ENCODE measurements at places on chromosomes 6 and 20. TPM values are rescaled to one million over a fixed set of nuclear protein-coding genes. Genes with fewer than 3 reads are reported as not detected.

Gene NDUFAF4
- 60.7 TPM for total RNA-seq

Gene TPD52L1
- total RNA-seq = 1.6 TPM

Gene HTR1E
- total RNA-seq = not detected

Gene FOXA2
- total RNA-seq = not detected

Gene BIRC7
- total RNA-seq = 0.51 TPM

DNA sequence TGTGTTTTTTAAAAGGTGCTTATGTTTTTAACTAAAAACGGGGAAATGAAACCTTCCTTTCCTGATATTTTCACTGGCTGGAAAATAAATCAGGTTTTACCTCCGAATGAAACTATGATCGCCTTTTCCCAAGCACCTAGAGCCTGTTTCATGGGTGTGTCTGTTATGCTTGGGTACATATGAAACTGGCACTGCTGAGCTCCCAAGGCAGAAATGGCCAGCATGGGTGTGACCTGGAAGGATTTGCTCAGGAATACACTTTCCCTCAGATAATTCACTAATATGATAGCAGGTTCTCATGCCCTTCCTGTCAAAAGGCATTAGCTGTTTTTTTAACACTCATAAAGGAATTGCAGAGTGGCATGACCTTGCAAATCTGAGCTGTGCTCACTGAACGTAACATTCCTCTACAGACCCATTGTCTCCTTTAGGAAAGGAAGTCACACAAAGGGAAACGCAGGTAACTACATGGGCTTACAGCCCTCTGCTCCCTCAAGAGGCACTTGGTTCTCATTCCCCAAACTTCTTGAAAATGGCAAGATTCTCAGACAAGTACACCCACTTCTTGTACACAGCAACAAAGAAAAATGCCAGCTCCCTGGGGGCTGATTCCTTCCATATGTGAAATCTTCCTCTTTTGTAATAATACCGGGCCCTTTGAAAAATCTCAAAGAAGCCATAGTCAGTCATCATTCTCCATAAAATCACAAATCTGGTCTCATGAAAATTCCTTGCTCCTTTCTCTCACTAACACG is 72.7 kb downstream of the METTL24 start:
- DNase-seq = no peak

DNA sequence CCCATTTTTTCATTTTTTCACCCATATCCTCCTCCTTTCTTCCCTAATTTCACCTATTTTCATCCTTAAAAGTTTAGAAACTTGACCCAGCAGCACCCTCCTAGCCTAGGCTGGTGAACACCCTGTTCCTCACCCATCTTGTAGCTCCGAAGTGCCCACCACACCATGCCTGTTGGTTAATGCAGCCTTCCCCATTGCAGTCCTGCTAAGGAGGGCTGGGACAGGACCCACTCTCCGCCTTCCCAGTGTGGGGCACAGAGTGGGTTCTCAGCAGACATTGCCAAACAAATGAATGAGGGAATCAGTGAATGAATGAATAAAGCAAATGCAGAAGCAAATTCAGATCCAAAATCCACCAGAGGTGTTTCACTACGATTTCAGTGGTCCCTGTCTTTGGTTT is 45.7 kb downstream of the CTCFL start:
- no peak for DNase-seq

DNA sequence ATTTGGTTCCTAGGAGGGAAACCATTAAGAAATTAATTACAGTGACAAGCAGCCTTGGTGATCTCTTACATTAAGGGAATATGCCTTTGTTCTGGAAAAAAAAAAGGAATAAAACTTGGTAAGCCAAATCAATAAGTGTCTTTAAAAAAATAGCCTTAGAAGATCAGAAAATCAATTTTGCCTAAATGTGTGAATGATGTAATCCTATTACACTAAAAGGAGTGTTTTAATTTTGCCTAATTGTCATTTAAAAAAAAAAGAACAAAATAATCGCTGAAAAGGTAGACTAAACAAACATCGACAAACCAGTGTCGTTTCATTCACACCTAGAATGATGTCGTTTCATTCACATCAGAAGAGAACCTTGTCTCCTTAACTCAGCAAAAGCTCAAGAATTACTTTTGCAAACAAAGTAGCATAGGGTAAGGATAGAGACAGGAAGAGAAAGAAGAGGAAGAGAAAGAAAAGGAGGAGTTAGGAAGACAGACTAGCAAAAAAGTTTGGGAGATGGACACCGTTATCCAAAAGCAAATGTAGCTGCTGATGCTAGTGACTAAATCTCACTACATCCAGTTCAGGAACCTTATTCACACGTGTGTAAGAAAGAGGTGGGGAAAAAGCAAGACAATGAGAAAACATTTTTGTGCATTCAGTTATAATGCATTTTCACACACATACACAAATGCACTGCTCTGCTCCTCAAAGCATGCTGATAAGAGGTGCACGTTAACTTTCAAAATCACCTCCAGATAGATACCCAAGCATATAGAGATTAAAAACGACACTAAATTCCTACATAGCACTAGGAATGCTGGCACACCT is 60.6 kb downstream of the HIVEP2 start:
- no peak for DNase-seq

DNA sequence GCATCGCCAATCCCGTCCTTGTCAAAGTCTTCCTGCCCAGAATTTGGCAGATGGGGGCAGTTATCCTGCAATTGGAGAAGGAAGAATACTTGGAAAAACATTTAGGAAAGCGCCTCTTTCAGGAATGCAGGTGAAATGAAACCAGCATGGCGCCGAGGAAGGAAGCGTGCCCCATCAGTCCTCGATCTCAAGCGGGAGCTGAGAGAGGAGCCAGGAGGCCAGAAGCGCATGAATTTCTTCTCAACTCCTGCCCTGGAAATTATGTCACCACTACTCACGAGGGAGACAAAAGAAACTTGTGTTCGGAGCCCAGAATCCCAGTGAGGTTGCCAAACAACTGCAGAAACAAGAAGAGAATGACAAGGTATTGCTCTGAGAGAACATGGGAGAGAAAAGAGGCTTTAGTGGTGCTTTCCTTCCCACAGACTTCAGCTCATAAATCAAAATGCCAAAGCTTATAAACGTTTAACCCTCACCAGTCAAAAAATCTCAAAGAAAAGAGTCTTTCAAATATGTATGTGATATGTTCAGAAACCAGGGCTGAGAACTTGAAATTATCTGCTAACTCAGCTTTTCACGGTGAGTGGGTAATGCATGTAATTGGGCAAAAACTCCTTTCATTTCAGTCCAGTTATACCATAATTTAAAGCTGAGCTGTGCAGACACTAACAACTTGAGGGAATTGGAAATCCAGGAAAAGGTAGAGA is 23.9 kb downstream of the THBS2 start:
- no peak for DNase-seq

GRCh38 chr6:139050770-139051313 is 22.3 kb downstream of the ABRACL start:
- no peak for DNase-seq

DNA sequence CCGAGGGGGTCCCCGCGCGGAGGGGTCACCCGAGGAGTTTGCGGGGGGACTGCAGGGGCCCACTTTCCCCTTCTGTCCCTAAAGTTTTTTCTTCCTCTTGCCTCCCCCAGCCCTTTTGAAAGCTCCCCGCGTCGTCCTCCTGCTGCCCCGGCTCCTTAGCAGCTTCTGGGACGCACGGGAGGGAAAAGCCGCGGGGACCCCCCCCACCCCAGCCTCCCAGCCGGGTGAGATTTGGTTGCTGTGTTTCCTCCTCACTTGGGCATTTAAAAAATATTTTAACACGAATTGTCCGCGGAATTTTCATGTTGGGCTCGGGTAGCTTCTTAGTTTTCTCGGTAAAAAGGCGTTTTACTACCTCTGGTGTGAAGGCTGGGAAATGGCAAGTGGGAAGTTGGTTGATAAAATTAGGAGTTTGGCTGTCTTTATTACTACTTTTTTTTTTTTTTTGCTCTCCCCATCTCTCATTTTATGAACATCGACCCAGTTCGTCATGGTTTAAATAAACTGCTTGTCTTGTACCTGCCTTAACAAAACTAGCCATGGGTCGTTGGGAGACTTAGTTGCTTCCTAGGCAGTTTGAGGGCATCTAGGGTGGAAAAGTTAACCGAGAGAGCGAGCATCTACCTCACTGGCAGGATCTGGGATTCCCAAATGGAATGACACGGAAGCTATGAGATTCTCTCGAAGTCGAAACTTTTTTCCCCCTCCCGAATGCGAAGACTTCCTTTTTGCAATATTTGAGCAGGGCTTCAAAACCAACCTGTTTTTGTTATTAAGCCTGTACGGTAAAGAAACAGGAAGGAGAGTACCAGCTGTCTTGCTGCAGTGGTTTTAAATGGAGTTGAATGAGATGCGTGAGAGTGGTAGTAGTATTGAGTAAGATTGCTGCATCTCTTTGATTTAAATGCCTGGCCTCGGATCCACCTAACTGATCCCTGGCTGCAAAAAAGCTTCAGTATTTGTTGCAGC is 868 bp downstream of the NCOA3 start:
- DNase-seq = no peak

- no peak for DNase-seq
These were observed 4.5 kb downstream of the HINT3 start for GRCh38 chr6:125961117-125961516.

GRCh38 chr6:84771756-84772356 is 7.5 kb upstream of the TBX18 start:
- DNase-seq = no peak

- peak; percentile 57 for DNase-seq
These were observed 58.9 kb upstream of the SERINC1 start for GRCh38 chr6:122530440-122531046.

DNA sequence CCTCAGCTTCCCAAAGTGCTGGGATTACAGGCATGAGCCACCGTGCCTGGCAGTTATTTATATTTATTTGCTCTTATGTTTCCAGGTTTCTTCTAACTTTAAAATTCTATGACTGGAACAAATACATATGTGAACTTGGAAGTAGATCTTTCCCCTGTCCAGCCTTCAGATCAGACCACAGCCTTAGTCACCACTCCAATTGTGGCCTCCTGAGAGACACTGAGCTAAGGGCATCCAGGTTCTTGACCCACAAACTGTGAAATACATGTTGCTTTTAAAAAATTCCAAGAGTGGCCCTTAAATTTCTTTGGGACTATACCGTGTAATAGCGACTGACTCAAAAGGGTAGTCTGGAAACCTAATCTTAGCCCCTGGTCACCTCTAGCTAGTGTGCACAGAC is 1.5 kb upstream of the ADGRG6 start:
- no peak for DNase-seq

- no peak for DNase-seq
These were observed 2.7 kb downstream of the PHF1 start for GRCh38 chr6:33413241-33414120.

DNA sequence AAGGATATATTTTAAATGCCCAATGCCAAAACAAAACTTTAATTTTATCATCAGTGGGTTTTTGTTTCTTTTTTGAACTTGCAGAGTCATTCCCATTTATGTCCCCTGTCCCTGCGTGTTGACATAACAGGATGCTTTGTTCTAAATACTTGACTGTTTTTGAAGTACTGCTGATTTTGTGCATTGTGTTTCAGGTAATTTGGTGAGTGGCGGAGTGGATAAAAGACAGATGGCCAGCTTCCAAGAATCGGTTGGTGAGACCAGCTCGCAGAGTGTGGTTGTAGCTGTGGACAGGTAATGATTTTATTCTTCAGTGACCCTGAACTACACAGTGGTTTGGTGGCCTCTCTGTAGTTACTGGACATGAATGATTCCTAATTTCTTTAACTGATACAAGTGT is 50.5 kb upstream of the CSE1L start:
- no peak for DNase-seq
